Epithelial cell of proximal tubule (primary cell): ENCODE measurements at places on chromosomes 1 and 21. TPM values are rescaled to one million over a fixed set of nuclear protein-coding genes. Genes with fewer than 3 reads are reported as not detected.

The USH2A gene
- total RNA-seq, result not detected in 2 replicates

The LAMC1 gene
- total RNA-seq, result 122 and 162 TPM in 2 replicates

The BRDT gene
- total RNA-seq, result not detected in 2 replicates

The ZBTB8A gene
- 3.2 and 4.4 TPM in 2 replicates for total RNA-seq

- no peak for DNase-seq
Measured at GRCh38 chr1:243416495-243416894, 160.7 kb downstream of the SDCCAG8 start.

- no peak for DNase-seq
Measured at GRCh38 chr21:40313260-40313659, 446.0 kb downstream of the PCP4 start.

DNA sequence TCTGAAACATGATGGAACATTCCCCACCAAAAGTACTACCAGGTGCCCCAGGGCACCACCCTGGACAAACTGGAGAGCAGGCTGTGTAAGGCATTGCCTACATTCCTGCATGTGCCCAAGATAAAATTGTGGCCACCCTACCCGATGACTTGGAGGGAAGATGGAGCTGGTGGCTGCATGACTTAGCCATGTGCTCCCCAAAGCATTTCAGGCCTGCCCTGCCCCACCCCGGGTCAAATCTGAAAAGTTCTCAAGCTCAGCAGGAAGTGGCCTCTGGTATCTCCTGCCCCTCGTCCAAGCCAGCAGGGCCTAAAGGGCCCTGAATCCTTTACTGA, 8.5 kb downstream of the CD2 start:
- DNase-seq, result no peak

GRCh38 chr1:17700945-17701810, 54.0 kb upstream of the ACTL8 start:
- DNase-seq, result no peak

DNA sequence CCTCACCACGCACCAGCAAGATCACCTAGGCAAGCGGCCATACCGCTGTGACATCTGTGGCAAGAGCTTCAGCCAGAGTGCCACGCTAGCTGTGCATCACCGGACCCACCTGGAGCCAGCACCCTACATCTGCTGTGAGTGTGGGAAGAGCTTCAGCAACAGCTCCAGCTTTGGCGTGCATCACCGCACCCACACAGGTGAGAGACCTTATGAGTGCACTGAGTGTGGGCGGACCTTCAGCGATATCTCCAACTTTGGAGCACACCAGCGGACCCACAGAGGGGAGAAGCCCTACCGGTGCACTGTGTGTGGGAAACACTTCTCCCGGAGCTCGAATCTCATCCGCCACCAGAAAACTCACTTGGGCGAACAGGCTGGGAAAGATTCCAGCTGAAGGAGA, 5.0 kb downstream of the ZNF691 start:
- no peak for DNase-seq

DNA sequence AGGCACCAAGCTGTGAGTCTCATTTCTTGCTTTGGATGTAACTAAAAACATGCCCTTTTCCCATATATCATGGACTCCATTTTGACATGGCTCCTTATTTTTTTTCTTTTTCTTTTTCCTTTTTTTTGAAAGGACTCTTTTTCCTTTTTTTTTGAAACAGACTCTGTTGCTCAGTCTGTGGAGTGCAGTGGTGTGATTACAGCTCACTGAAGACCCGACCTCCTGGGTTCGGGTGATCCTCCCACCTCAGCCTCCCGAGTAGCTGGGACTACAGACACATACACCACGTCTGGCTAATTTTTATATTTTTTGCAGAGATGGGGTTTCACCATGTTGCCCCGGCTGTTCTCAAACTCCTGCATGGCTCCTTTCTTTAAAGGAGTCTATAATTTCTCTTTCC, 10.4 kb upstream of the SYCP1 start:
- no peak for DNase-seq

GRCh38 chr21:33977721-33978369, 62.2 kb upstream of the ATP5PO start:
- no peak for DNase-seq

- DNase-seq, result no peak
Measured at GRCh38 chr1:115137191-115137590, 47.9 kb upstream of the TSPAN2 start.

DNA sequence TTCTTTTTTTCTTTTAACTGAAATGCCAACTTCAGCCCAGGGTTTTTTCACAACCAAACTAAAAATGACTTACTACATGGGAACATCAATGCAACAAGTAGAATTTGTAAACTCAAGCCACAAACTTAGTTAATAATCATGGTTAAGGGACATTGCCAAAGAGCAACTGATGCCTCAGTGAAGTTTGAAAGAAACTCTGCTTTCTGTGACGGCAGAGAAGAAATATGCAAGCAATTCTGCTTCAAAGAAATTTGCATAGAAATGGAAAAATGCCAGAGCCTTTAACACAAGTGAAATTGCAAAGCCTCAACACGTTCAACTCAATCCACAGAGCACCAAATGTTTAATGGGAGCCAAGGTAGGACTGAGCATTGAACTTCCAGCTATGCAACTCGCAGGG, 5.0 kb upstream of the CHD5 start:
- peak; percentile 63 for DNase-seq

GRCh38 chr1:230070321-230071208, 3.5 kb downstream of the GALNT2 start:
- no peak for DNase-seq

GRCh38 chr21:27033471-27033870, 66.6 kb upstream of the ADAMTS5 start:
- no peak for DNase-seq

DNA sequence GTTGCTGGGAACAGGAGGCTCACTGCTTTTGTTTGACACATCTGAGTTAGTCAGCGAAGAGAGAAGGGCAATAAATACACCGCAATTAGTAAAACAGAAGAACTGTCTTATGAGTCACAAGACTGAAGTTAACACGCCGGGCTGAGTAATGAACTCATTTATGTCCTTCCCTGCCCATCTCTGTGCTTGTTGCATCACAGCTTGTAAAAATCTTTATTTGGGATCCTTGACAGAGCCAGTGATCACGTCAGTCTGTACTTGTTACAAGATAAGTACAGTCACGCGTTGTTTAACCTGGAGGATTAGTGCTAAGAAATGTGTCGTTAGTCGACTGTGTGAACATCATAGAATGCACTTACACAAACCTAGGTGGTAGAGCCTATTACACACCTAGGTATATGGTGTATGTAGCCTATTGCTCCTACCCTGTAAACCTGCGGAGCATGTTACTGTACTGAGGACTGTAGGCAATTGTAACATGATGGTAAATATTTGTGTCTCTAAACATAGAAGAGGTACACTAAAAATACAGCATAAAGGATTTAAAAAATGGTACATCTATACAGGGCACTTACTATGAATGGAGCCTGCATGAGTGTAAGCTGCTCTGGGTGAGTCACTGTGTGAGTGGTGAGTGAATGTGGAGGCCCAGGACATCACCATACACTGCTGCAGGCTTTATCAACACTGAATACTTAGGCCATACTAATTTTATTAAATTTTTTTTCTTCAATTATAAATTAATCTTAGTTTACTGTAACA, 272.2 kb downstream of the TNR start:
- DNase-seq, result peak; percentile 71

DNA sequence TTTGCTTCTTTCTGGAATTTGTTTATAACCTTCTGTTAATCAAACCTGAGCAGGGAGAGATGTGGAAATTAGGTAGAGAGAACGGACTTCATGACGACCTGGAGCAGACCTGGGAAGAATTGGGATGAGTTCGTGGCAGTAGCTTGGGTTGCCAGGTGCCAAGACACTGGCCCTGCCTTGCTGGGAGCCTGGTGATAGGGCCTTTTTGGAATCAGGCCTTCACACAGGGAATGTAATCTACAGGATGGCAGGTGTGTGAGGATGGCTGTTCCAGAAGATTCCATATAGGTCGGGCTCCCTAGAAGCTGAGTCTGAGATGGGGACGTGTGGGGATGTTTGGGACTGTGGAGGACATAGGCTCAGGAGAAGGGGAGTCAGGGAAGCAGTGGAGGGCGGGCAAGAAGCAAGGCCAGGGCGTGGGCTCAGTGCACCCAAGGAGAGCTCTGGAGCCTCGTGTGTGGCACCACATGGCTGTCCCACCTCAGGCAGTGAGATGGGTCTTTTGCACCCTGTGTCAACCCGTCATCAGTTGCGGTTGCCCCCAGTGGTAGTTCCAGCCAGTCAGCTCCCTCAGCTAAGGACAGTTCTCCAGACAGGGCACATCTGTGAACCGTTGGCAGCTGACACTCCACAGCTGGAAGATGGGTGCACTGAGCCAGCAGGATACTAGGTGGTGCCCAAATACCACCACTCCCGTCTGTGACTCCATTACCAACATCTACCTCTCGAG, 395.9 kb downstream of the MATN1 start:
- no peak for DNase-seq

- no peak for DNase-seq
Measured at GRCh38 chr21:40646651-40647050, 200.3 kb downstream of the DSCAM start.

DNA sequence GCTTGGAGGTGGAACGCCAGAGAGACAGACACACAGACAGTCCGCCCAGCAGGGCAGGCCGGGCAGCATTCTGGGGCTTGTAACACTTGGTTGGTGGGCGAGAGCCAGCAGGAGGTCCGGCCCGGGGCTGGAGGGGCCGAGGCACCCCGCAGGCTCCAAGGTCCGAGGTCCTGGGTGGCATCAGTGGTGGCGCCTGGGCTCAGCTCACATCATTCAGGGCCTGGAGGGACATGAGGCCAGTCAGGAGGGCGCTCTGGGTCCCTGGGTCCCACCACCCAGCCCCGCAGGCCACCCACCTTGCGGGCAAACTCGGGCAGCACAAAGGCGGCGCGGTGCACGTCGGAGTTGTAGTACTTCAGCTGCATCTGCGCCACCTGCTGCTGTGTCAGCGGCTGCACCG, 5.2 kb downstream of the SRM start:
- no peak for DNase-seq

- DNase-seq, result no peak
Measured at GRCh38 chr1:53460666-53461322, 1.6 kb downstream of the DMRTB1 start.

GRCh38 chr1:225545649-225546048, 107.3 kb downstream of the ENAH start:
- no peak for DNase-seq
